ENCODE measurements at places on chromosomes 7 and 10.

DNA sequence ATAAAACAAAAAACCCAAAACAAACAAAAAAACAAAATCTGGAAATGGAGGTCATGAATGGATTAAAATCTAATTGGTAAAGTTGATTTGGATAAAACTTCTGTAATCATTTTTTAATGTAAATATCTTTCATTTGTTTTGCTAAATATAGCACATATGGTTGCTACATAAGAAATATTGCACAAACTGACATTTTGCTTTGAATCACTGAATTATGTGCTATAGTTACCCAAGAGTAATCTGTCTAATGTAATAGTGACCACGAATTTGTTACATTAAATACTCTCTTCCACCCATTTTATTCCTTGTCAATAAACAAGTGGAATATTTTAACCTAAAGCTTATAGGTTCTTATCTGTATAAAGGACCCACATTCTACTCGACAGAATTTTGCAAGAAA is 6.2 kb downstream of the CFAP58 start:
- no peak for DNase-seq

DNA sequence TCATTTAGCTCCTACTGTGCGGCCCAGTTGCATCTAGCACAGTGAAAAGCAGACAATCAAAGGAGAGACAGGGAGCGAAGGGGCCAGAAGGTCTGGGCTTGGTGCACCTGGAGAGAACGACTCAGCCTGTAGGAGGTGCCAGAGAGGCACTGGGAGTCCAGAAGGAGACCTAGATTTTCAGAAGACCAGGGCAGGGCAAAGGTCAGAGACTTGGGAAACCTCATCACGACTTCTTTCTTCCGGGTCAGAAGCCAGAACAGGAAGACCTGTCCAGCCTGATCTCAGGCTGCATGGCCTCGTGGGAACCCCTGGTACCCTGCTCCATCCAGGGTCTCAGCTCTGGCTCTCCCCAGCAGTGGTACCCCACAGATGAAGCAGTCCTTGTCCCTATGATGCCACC is 5.2 kb downstream of the AGAP3 start:
- DNase-seq: no peak

DNA sequence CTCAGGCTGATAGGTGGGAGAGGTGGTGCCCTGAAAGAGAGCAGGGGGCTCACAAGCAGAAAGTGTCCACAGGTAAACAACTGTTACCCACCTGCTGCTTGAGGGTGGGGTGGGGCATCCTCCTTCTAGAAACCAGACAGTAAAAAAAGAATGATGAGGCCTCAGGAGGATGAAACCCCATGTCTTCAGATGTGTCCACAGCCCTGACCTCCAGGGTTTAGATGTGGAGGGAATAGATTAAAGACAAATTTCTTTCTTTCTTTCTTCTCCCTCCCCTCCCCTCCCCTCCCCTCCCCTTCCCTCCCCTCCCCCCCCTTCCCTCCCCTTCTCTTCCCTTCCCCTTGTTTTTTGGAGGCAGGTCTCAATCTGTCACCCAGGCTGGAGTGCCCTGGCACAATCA is 333.5 kb upstream of the NUPR2 start:
- no peak for DNase-seq

- DNase-seq: peak; percentile 67
These were observed 43.0 kb downstream of the TMEM130 start for GRCh38 chr7:98826811-98827231.

DNA sequence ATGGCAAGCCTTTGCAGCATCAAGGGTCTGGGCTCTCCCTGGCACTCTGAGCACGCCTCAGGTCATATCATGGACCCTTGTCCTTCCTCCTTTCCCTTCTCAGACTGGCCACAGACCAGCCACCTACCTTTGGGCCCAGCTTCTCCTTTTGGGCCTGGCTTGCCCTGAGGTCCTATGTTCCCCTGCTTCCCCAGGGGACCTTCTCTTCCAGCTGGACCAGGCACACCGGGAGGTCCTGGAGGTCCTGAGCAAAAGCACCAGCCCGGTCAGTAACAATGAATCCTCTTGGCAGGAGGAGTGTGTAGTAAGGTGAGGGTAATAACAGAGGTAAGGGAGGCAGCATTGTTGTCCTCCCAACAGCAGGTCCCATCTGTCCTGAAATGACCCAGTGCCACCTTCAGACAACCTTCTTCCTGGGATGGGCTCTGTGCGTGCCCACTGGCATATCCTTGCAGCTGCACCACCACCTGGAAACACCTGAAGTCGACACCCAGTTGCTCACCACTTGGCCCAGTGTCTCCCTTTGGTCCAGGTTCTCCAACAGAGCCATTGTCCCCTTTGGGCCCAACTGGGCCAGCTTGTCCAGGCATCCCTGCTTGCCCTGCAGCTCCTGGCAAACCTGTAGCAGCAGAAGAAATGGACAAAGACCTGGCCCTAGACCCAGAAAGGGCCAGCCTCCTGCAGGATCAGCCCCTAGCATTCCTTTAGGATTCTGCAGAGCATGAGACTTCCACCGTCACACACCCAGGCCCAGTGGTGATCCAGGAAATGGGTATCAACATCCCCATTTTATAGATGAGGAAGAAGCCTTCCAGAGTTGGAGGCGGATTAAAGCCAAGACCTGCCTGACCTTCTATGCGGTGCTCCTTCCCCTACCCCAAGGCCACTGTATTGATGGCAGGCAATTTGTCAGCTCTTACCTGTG is 6.4 kb downstream of the SFTPD start:
- no peak for DNase-seq

GRCh38 chr10:46514431-46514861 is 42.0 kb downstream of the GPRIN2 start:
- DNase-seq: no peak

DNA sequence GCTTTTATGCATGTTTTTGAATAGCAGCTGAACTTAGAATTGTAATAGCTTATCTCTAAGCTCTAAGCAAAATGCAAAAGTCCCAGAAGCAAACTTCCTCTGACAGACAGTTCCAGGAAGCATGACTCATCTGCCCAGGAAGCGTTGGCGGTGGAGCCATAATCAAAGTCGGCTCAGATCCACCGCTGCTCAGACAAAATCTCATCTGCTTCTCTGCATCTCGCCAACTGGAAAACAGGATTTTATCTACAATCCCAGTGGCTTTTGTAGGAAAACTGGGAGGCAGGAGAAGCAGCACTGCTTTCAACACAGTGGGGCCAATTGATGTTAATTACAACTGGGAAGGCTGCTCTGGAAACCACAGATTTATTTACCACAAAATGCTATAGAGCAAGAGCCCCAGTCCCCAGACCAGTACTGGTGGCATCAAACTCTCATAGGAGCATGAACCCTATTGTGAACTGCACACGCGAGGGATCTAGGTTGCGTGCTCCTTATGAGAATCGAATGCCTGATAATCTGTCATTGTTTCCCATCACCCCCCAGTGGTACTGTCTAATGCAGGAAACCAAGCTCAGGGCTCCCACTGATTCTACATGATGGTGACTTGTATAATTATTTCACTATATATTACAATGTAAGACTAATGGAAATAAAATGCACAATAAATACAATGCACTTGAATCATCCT is 99.9 kb downstream of the CUBN start:
- peak; percentile 90 for DNase-seq

GRCh38 chr7:2072042-2072441 is 160.7 kb downstream of the MAD1L1 start:
- DNase-seq: no peak

GRCh38 chr10:124342136-124342820 is 76.4 kb downstream of the OAT start:
- DNase-seq: no peak

- DNase-seq: no peak
These were observed 6.4 kb downstream of the NOD1 start for GRCh38 chr7:30472081-30472783.

GRCh38 chr10:121617176-121617575 is 18.9 kb upstream of the FGFR2 start:
- no peak for DNase-seq

DNA sequence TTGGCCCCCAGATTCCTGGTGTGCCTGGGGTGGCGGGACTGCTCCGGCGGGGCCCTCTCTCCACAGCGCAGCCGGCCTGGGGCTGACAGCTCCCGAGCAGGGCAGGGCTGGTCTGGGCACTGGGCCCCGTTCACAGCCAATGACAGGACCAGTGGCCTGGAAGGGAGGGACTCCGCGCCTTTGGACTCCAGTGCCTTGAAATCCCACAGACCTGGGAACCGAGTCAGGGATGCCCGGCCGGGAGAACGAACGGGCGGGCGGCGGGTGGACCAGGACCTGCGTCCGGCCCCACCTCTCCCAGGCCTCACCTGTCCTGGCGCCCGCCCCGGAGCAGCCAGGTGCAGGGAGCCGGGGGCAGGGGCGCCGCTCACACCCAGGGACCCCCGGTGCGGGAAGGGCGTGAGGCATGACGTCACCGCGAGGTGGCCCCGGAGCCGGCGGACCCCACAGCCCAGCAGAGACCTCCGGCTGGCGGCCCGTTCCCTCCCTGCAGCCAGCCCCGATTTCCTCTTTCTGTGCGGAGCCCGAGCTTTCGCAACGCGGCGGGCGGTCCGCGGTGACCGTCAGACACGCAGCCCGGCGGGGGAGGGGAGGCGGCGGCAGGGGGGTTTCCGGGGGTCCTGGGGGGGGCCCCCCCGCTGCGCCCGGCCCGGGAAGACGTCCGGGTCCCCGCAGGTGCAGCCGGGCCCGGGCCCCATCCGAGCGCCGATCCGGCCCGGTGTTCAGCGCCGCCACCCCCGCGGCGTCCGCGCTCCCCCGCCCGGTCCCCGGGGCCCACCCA is 743 bp downstream of the ADAP1 start:
- DNase-seq: peak; percentile 55

DNA sequence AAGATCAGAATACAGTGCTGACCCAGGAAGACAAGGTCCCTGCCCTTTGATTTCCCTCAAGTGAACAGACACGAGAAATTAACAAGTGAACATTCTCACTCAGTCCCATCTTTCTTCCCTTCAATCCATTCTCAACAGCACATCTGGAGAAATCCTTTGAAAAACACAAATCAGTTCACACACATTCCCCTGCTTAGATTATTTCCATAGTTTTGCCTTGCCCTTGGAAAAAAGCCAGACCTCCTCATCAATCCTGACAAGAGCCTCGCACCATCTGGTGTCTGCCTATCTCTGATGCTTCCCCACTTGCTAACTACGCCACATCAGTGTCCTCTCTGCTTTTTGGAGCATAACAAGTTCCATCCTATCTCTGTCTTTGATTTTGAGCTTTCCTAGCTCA is 94.4 kb upstream of the KIAA1217 start:
- DNase-seq: no peak

- DNase-seq: peak; percentile 38
These were observed 135.0 kb downstream of the RALA start for GRCh38 chr7:39758234-39758970.

DNA sequence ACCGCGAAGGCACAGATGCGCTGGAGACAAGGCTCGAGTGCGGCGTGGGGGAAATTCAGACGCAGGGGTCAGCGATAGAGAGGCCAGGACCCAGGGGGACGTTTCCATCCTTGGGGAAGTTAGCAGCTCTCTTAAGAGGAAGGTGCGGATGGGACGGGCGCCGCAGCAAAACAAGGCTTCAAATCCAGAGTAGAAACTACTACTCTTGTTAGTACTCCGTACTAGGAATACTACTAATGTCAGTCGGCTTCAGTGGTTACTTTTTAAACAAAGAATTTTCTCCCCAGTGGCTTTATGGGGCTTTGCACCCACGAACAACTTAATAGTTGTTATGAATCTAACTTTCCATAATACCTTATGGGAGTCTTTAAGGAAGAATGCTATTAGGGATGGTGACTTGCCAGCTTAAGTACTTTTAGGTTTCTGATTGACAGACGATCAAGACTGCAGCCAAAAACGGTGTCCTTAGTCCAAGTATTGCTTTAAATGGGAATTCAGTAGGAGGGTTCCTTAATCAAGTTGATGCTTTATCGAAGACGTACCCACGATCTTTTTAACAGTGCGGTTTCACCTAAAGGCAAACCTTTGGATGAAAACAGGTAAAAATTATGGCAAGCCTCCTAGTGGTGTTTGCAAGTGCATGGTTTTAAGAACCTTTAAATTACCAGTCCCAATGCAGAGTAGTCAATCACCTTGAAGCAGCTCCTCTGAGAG is 812 bp upstream of the IDE start:
- DNase-seq: no peak

DNA sequence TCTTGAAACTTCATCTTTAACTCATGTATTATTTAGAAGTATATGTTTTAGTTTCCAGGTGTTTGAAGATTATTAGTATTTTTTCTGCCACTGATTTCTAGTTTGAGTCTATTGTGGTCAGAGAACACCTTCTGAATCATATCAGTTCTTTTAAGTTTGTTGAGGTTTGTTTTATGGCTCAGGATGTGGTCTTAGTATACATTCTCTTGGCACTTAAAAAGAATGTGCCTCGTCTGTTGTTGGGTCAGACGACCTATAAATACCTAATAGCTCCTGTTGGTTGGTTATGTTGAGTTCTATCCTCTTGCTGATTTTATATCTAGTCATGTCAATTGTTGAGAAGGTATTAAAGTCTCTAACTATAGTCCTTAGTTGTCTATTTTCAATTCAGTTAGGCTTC is 15.9 kb downstream of the TDRD1 start:
- DNase-seq: no peak

DNA sequence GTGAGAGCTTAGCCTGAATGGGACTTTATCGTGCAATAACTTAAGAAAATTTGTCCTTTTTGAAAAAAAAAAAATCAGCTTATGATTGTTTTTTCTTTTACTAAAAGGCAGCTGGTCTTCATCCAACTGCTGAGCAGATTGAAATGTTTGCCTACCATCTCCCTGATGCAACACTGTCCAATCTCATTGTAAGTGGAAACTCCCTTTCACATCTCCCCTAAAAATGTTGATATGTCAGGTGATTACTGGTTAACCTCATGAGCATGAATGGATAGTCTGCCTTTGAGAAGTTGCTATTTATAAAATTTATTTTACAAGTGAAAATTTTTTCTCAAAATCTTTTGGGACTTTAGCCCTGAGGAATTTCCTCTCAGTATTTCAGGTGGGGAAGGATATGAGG is 17.8 kb upstream of the HKDC1 start:
- DNase-seq: no peak

DNA sequence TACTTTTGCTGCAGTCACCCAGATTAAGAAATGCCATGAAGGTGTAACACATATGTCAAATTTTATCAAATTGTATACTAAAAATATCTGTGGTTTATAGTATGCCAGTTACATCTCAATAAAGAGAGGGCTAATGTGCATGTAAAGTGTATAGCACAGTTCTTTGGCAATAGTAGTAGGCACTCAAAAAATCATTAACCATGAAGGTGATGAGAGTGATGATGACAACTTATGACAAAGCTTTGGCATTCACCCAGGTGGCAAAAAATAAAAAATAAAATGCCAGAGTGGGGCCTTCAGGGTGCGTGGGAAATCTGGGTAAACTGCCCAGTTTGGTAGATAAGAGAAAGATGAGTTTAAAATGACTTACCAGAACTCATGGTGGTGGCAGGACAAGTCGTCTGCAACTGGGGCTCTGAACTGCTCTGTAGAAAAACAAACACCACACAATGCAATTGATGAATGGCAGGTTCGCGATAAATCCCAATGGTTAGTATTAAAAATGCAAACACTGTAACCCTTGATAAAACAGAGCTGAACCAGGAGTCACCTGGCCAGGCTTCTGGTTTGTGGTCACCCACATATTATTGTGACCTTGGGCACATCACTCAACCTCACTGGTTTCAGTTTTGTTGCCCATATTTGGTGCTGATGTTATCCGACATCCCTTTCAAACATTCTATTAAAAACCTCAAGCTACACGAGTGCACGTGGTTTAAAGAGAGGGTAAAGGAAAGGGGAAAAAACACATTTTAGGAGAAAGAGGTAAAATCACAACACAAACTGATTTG is 120.2 kb downstream of the SORBS1 start:
- DNase-seq: no peak

GRCh38 chr10:6493521-6494441 is 86.3 kb downstream of the PRKCQ start:
- DNase-seq: no peak

GRCh38 chr7:156582591-156583123 is 57.9 kb upstream of the RNF32 start:
- DNase-seq: no peak

All from muscle of back (tissue), 13 donors.